ENCODE measurements at places on chromosomes 6 and 20.
A peak's percentile ranks its signal among the peaks of the same experiment; 100 is the strongest.

GRCh38 chr6:116405652-116406356 is 35.1 kb downstream of the DSE start:
- no peak for DNase-seq

DNA sequence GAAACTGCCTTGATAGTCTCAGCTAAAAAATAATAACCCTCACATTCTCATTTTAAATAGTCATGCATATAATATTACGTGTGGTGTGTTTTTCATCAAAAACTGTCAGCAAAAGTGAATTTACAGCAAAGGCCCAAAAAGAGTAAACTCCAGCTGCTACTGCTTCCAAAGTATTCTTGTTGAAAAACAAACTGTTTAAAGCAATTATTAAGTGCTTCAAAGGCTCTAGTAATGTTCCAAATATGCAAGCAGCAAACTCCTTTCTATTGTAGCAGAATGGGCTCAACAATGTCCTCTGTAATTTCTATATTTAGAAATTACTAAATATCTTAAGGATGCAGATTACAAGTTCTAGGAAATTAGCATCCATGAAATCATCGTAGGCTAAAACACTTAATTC is 280.0 kb upstream of the TBX18 start:
- no peak for DNase-seq

DNA sequence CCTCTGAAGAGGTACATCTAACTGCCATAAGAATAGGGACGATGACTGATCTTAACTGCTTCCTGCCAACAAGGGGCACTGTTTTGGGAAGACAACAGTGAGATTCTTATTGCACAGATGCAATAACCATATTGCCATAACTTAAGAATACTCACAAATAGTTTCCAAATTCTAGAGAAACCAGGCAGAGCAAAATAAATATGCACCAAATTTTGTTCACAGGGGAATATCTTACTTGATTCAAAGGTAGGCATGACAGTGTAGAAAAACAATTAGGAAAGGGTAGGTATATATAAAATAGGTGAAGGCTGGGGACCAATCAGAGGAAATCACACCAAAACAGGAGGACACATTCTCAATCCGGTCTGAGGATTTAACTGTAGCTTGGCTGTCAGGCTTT is 49.9 kb upstream of the CST7 start:
- DNase-seq: no peak

- DNase-seq: no peak
Measured at GRCh38 chr6:135126729-135127128, 54.4 kb upstream of the MYB start.

GRCh38 chr6:142648036-142648451 is 296.9 kb downstream of the HIVEP2 start:
- no peak for DNase-seq

- no peak for DNase-seq
Measured at GRCh38 chr6:10272591-10272990, 142.3 kb downstream of the TFAP2A start.

DNA sequence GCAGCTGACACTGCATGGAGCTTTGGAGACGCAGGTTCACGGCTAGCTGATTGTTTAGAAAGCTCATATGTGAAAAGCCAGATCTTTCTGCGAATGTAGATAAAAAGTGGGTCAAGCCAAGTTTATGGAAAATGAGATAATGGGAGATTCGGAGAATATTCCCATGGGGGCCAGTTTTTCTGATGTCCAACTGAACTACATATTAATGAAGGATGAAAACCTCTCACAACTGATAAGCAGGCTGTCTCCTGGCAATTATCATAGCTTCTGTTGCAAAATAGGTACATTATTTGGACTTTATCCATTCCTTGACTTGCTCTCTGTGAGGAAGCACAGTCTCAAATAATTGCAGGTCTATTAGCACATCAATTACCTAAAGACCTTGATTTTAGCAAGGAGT is 21.1 kb downstream of the HDGFL1 start:
- DNase-seq: no peak

- no peak for DNase-seq
Measured at GRCh38 chr6:130908188-130908587, 81.0 kb downstream of the SMLR1 start.

- DNase-seq: no peak
Measured at GRCh38 chr6:90227213-90227612, 69.4 kb downstream of the BACH2 start.

GRCh38 chr20:967796-968742 is 34.0 kb downstream of the RSPO4 start:
- DNase-seq: peak; percentile 38

DNA sequence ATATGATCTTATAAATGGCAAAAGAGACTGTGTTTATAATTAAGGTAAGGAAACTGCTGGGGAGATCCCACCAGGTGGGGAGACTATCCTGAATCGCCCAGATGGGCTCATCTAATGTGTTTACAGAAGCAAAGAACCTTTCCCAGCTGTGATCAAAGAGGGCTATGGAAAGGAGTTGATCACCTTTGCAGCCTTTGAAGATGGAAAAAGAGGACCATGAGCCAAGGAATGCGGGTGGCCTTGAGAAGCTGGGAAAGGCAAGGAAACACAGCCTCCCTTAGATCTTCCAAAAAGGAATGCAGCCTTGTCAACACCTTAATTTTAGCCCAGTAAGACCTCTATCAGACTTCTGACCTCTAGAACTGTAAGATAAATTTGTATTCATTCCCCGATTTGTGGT is 66.5 kb upstream of the ADGRG6 start:
- DNase-seq: no peak

DNA sequence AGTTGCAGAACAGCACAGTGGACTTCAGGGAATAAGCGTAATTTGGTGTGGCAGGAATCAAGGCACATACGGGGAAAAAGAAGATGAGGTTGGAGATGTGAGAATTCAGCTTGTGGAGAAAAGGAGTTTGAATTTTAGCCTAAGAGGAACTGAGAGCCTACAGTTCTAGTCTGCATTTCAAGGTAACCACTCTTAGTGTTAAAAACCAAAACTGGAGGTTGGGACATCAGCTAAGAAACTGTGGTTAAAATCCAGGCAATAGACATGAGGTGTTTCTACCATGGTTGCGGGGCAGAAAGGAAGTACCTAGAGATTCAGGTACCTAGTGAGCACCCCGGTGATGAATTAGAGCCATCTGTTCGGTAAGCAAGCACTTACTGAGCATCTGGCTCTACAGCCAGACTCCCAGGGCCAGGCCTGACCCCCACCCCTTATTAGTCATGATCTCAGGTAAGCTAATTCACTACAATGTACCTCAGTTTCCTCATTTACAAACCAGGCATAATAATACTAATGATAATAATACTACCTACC is 44.4 kb downstream of the FAXC start:
- DNase-seq: no peak

Data from inflammatory macrophage treated with lipopolysaccharide for 4 hours (primary cell).